ENCODE measurements at places on chromosomes 7 and 10.

DNA sequence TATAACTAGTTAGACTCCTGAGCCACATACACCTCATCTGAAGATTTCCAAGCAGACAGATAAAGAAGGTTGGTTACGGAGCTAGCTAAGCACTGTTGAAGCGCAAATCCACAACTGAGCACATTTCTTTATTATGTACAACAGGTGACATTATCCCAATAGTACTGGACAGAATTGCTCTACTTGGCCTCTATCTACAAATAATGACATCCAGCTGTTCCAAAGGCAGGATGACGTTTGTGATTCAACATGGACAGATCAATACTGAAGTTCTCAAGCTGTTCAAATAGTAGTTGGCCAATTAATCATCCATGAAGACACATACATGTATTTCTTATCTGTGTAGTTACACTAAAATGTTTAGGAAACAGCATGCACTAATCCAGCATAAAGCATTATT, 101.0 kb downstream of the UBE2H start:
- DNase-seq: no peak

- no peak for DNase-seq
Observed at GRCh38 chr10:111579473-111579872, 502.6 kb downstream of the ADRA2A start.

DNA sequence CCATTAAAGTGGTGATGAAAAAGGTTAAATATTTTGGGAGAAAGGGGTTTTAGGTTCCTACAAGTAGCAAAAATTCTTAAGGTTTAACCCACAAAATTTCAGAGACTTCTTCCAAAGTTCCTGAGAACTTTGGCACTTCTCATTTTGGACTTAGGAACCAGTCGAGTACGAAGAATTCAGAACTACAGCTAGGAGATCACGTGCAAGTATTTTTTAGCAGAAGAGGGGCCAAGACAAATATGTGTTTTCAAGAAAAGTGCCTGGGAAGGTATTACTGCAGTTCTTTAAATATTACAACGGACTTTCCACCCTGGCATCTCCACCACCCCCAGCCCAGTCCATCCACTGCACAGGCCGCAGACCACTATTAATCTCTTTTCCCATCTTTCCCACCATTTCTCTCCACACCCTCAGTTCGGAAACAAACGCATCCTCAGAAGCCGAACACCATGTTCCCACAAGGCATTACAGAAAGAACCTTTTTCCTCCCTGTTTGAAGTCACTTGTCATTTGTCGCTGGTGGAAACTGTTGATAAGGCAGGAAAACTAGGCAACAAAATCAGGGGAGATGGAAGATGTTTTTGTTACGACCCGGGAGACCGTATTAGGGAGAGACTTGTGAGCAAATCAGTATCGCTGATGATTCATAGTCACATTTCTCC, 7.1 kb downstream of the INHBA start:
- no peak for DNase-seq

DNA sequence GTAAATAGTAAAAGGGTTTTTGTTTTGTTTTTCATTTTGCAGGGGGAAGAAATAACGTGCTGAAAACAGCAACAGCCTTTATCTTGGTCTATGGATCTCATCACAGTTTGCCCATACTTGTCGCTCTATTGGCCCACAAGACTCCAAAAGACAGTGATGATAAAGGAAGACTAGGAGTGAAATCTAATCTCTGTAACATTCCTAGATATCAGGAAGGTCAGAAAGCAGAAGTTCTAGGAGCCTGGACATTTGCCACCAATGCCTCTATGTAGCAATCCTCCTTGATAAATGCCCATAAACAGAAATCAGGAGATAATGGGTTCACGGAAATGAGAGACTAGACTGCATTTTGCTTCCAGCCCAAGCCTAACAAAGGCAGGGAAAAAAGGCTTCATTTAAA, 8.9 kb downstream of the CUBN start:
- DNase-seq: no peak

DNA sequence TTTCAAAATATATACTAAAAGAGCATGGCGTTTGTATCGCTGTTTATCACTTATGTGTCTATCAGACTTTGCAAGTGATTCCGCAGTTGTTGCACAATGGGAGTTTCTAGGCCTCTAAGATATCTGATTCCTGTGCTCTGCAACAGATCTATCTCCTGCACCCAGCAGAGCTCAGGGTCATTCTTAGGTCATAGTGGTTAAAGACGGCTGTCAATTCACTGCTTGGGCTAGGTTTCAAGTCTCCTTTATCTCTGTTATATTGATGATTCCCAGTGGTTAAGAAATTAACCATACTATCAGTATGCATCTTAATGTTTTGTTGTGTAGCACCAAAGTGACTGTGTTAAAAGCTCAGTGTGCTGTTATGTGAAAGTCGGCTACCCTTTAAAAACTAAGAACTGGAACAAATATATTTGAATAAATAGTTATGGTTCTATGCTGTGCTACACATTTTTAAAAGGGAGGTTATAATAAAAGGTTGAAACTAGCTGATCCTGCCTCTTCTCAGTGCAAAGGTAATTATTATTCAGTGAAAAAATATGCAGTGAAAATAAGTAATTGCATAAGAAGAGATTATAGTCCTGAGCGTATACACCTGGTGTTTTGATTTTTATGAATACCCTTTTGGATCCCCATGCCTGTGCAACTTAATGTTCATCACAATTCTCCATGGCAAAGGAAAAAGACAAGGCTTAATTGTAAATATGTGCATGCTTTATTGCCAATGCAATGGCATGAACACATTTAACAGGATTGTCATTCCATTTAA, 24.0 kb downstream of the HOXA1 start:
- no peak for DNase-seq

DNA sequence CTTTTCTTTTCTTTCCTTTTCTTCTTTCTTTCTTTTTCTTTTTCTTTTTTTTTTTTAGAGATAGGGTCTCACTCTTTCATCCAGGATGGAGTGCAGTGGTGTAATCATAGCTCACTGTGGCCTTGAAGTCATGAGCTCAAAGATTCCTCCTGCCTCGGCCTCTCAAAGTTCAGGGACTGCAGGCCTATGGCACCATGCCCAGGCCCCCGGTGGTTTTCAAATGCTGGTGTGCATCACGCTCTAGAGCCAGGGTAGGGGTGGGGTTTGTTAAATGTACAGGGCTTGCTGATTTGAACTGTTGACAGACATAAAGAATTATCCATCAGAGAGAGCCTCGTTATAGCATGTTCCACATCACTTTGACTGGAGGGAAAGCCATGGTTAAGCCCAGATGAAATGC, 5.8 kb downstream of the MINDY4 start:
- no peak for DNase-seq

GRCh38 chr7:77239471-77239870, 39.9 kb upstream of the FGL2 start:
- no peak for DNase-seq

DNA sequence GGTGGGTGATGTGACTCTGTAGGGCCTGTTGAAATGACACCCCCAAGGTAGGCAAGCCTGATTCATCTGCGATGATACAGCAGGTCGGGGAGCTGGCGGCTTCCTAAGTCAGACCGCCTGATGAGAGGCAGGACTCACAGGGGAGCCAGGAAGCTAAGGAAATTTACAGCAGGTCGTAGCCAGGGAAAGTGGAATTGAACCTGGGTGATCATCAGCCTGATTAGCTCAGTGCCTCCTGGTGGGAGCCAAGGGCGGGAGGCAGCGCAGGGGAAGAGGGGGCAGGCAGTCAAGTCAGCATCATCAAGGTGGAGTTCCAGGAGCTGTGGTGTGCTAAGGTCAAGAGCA, 18.5 kb upstream of the TRIM56 start:
- no peak for DNase-seq

GRCh38 chr7:2172311-2173188, 60.2 kb downstream of the MAD1L1 start:
- DNase-seq: no peak

DNA sequence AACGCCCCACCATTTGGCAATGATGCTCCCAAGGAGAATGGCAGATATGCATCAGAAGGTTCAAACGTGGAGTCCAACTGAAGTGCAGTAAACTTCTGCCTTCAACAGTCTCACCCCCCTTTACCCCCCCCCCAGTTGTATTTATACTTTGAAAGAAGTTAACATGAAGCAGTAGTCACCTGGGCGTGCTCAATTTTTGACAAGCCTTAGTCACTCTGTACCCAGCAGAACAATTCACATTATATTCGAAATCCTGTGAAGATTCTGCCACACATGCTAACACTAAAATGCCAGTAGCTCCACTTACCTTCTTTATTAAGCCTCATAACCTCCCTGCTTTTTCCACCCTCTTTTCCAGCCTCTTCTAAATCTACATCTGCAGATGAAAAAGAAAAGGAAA, 894 bp downstream of the ATXN7L1 start:
- no peak for DNase-seq

GRCh38 chr7:24978843-24979469, 1.0 kb downstream of the OSBPL3 start:
- no peak for DNase-seq

- peak; percentile 53 for DNase-seq
Observed at GRCh38 chr10:72334196-72334824, 20.4 kb downstream of the DNAJB12 start.

GRCh38 chr7:130733931-130734814, at the start of gene KLF14:
TSS of gene KLF14 (minus strand) at chr7:130734207. CDS start at chr7:130734033, 174 bp downstream.
- DNase-seq: peak; percentile 48
